ENCODE measurements at places on chromosomes 7 and 10. TPM values are rescaled to one million over a fixed set of nuclear protein-coding genes. Genes with fewer than 3 reads are reported as not detected.

DNA sequence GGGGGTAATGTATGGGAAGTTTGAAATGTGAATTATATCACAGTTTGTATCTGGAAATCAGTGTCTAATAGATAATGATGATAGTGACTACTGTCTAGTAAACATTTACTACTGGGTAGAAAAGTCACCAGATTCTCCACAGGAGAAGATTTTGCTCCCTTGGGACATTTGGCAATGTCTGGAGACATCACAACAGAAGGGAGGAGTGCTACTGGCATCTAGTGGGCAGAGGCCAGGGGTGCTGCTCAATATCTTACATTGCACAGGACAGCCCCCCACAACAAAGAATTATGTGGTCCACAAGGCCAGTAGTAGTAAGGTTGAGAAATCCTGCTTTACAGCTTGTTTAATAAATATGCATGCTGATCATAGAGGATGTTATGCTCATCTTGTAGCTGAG lies 92.3 kb upstream of the PRPS1L1 start:
- DNase-seq = peak; percentile 14

The CYP3A7 gene
- not detected for total RNA-seq

DNA sequence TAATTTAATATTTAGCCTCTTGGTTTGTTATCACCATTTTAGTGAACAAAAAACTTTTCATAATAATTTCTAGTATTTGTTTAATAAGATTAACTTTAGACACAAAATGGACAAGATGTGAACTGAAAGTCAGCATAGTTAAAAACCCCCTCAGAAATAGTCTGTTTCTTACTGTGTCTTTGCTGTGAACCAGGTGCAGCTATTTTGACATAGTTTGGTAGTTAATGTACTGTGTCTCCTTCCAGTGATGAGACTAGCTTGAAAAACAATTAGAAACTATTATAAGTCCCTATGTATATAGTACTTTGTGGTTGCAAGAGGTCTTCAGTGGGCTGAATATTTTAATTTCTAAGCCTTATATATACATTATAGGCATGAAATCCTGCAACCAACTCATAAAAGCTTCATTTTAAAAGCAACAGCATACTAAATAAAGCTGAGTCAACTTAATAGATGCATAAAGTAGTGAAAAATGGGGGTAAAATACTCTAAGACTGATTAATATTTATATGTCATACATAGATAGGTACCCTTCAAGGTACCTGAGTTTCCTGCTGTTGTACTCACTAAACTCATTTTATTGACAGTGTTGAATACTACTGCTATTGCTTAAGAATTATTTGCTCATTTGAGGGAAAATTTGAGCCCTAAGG lies 19.2 kb downstream of the DMTF1 start:
- DNase-seq = no peak

GRCh38 chr10:7485244-7485556 lies 74.4 kb upstream of the SFMBT2 start:
- no peak for DNase-seq

- DNase-seq = no peak
Observed at GRCh38 chr10:70285476-70285831, 1.6 kb upstream of the NPFFR1 start.

The CCL24 gene
- not detected for total RNA-seq

The PRXL2A gene
- total RNA-seq = not detected

The NT5C2 gene
- total RNA-seq = 41.8 TPM

The ITPRID1 gene
- total RNA-seq = not detected

DNA sequence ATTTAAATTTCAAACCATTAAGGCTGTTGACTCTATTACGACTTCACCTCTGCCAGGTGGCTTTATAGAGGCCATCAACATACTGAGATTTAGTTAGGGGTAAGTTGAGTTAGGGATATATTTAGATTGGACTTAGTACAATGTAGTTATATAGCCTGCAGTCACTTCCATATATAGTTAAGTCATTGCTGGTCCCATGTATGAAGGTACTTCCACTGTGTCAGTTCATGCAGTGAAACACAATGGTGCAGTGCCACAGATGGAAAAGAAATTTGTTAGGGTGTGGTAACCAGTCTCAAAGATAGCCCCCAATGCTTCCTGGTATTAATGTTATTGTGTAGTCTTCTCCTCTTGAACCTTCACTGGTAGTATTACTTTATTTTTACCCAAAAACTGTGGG lies 12.6 kb upstream of the TSPAN13 start:
- DNase-seq = no peak

GRCh38 chr10:46285300-46285699 lies 1.5 kb upstream of the ANTXRL start:
- no peak for DNase-seq

DNA sequence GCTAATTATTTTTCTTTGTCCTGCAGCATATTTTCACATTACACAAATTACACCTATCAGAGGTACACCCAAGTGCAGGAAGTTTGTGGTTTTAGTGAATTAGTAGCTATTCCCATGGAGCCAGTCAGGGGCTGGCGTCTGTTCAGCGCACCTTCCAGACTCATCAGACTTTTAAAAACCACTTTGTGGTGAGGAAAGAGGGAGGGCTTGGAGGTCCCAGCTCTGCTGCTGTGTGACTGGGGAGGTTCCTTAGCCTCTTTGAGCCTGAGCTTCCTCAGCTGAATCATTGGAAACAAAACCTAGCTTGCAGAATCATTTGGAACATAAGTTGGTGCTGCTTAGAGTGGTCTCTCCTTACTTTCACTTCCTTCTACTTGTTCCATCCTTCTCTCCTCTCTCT lies 175.4 kb downstream of the SORCS3 start:
- DNase-seq = no peak

- DNase-seq = no peak
Observed at GRCh38 chr10:420154-421121, 269.0 kb downstream of the DIP2C start.

- DNase-seq = peak; percentile 68
Observed at GRCh38 chr7:112596260-112596659, 115.5 kb downstream of the LSMEM1 start.

The TMEM209 gene
- total RNA-seq = 23.5 TPM

The AMPH gene
- 0.19 TPM for total RNA-seq

The PODXL gene
- 2.2 TPM for total RNA-seq

The HOXA2 gene
- total RNA-seq = 0.51 TPM

GRCh38 chr7:95511716-95512260 lies 26.0 kb downstream of the ASB4 start:
- DNase-seq = peak; percentile 79

- peak; percentile 32 for DNase-seq
Observed at GRCh38 chr7:22944022-22944421, 69.9 kb downstream of the HYCC1 start.

The CALML5 gene
- total RNA-seq = not detected

DNA sequence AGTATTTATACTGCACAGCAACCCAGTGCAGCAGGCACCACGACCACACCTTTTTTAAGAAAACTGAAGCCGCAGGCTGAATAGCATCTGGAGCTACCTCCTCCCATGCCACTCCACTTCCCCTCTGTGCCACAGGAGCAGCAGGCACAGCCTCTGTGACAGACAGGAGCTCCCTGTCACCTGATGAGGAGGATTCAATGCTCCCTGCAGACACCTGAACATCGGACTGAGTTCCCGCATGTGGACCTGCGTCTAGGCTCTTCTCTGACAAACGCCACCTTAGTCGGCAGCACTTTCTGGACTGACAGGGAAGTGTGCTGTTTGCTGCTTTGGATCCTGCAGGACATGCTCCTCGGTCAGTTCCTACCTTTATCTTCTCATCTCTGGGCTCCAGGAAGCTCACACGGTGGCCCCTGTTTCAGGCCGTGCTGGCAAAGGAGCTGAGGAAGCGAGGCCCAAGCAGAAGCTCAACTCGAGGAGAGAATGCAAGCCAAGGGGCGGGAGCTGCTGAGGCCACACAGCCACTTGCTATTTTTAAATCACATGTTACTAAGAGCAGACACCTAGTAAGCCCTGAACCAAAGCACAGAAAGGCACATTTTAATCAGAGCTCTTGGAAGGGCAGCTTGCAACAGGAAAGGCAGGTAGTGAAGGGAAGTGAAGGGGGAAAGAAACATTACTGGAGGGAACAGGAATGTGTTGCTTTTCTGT lies 56.6 kb downstream of the VOPP1 start:
- no peak for DNase-seq

DNA sequence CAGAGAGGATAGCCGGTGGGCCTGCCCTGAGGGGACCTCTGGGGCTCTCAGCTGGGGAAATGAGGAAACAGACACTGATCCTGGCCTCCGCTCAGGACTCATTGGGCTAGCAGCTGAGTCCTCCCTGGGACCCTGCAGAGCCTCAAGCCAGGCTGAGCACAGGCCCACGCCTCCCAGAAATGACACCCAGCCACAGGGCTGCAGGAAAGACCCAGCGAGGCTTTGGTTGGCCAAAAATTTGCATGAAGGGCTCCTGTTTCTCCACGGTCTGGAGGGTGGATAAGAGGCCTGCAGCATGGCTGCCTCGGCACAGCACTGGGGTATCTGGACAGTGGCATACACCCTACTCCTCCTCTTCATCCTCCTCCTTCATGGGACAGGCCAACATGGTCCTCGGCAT lies 60.4 kb downstream of the ZNF33B start:
- DNase-seq = no peak

DNA sequence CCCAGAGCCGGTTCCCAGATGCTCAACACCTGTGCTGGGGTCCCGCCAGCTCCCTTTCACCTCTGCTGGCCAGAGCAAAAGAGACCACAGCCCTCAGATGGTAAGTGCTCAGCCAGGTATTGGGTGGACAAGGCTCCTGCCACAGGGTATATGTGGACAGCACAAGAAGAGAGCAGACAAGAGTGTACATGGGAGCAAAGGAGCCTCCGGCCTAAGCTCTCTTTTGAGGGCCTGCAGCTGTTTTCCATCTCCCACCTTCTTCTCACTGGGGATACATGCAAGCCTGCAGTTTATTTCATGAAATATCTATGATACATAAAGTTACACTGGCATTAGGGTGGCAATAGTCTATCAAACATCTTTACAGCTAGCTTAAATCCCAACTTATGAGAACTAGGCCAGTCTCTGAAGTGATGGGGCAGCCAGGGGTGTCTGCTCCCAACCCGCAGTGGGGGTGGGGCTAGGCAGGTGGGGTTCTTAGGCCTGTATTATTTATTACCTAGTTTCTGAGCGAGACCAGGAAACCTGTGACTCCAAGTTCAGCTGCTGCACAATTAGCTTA lies 50.4 kb upstream of the DDC start:
- DNase-seq = no peak

The TFR2 gene
- 1.3 TPM for total RNA-seq

DNA sequence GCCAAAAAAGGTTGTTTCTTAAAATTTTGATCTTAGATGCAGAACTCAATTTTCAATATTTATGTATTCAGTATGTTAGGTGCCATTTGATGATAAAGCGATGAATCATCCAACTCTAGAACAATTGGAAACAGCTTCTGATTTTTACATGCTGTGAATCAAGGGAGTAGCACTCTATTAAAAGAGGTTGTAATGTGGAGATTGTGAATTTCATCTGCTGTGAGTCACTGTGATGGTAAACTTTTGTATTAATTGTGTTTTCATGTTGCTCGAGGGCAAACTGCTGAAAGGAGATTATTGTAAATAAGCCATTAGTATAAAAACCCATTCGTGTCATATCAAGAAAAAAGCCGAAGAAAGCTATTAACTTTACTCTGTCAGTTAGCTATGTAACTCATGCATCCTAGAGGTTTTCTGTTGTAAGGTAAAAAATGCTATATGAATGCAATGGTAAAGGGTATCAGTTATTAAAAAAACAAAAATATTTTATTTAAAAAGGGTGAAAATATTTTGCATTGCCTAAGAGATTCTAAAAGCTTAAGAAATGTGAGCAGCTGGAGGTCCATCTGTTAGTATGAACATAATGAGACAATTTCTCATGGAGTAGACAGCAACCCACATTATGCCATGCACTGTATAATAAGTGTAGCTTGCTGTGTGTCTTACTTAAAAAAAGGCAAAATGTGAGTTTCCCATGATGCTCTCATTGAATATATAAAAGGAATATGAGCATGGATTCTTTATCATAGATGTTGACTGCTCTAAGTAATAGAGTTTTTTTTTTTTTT lies 511.0 kb upstream of the PCDH15 start:
- DNase-seq = no peak

The PTER gene
- total RNA-seq = 5.8 TPM

GRCh38 chr7:22833957-22834356 lies 11.3 kb upstream of the TOMM7 start:
- DNase-seq = no peak

- no peak for DNase-seq
Observed at GRCh38 chr7:108838198-108838597, 268.5 kb downstream of the DNAJB9 start.

DNA sequence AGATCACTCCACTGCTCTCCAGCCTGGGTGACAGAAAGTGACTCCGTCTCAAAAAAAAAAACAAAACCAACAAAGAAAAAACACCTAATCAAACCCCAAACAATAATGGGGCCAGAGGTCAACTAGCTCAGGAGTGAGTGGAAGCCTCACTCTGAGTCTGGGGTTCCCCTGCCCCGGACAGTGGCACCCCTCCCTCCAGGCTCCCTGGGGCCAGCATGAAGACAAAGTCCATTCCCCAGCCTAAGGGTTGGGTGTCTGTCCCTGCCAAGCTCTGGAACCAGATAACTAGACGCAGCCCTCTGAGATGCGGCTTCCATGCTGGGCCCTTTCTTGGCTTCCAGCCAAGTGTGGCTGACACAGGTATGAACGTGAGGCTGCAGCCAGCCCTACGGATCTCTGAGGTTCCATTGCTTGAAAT lies 1.7 kb upstream of the FUOM start:
- no peak for DNase-seq

DNA sequence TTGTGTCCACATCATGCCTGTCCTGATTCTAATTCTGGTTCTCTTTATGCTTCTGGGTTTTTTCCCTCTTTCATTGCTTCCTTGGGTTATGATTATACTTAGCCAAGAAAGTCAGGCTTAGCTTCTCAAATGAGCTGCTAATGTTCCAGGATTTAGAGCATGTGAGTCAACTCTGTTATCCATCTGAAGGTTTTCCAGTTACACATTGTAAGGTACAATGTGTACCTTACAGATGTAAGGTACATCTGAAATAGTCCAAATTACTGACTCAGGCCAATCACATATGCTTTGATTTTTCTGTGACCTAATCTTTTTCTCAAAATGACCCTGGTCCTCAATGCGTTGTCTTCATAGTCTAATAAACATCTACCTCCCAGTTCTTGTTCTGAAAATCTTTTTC lies 13.3 kb upstream of the MIOS start:
- peak; percentile 76 for DNase-seq

GRCh38 chr7:48452218-48452617 lies 281.0 kb downstream of the ABCA13 start:
- DNase-seq = no peak

The KNDC1 gene
- not detected for total RNA-seq
